Esophagus squamous epithelium (tissue), 5 donors: ENCODE measurements at places on chromosomes 7 and 10.

DNA sequence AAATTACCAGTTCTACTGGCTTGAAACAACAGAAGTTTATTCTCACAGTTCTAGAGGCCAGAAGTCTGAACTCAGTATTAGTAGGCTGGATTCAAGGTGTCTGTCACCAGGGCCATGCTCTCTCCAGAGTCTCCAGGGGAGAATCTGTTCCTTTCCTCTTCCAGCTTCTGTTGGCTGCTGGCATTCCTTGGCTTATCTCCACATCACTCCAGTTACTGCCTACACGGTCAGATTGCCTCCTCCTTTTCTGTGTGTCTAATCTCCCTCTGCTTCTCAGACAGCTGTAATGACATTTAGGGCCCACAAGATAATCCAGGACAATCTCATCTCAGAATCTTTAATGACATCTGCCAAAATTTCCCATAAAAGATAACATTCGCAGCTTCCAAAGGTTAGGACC, 36.6 kb downstream of the MAPK8 start:
- DNase-seq = no peak

DNA sequence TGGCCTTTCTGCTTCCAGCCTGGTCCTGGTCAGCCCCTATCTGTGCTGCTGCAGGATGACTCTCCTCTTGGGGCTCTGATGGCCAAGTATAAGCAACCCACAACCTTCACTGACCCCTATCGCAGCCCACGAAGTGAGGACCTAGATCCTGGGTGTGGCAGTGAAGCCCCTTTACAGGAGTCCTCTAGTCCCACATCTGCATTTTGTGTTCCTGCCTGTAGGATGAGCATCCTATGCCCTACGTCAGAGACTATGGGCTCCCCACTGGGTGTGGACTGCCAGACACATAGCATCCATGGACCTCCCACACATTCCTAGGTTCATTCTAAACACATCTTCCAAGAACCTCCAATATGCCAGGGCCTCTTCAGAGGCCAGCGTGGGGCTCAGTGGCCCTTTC, 29.0 kb downstream of the ARHGAP22 start:
- DNase-seq = no peak

- DNase-seq = no peak
These were observed 107.4 kb downstream of the CLEC2L start for GRCh38 chr7:139630643-139631519.

DNA sequence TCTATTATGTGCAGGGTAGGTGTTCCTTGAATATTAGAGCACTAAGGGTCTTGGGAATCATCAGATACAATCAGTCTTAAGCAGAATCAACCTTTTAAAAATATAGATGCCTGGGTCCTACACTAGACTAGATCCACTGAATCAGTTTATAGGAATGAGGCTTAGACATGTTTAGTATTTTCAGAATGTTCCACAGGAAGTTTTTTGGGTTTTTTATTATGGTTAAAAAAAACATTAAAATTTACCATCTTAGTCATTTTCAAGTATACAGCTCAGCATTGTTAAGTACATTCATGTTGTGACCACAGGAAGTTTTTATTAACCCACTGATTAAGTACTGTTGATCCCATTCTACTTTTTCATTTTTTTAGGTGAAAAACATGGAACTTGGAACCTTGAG, 135.7 kb downstream of the LCOR start:
- DNase-seq = no peak

DNA sequence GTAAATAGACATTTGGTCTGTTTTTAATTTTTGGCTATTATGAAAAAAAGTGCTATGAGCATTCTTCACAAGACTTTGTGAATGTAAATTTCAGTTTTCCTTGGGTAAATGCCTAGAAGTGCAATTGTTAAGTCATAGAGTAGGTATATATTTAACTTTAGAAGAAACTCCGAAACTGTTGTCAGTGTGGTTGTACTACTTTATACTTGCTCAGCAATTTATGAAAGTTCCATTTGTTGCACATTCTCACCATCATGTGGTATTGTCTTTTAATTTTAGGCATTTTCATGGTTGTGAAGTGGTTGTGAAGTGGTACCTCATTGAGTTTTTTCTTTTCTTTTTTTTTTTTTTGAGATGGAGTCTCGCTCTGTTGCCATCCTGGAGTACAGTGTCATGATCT, 60.0 kb downstream of the TYW1 start:
- DNase-seq = no peak

GRCh38 chr10:31372439-31372838, 53.4 kb downstream of the ZEB1 start:
- no peak for DNase-seq

DNA sequence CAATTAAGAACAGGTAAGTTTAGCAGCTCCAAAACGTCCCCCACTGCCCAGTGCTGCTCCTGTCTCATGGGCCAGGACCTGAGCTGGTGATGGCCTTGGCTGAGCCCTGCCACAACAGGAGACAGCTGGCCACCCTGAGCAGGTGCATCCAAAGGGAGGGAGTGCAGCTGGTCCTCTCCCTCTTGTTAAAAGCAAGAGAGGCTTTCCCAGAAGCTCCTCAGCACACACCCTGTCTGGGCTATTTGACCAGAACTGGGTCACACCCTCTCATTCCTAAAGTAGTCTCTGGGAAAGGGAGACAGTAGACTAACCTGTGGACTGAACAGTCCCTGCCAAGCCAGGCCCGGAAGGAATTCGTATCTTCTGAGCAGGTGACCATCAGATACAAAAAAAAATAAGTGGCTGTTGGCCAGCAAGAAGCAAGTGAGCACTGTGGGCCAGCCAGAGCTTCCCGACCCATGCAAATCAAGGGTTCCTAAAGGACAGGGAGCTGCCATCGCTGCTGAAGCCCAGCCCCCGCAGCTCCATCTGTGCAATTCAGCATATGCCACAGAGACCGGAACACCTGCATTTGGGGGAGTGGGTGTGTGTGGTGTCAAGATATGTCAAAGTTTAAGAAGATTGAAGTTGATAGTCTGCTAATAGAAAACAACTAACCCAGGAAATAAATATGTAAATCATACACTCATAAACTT, 2.1 kb upstream of the TMEM72 start:
- DNase-seq = no peak
